ENCODE measurements at places on chromosomes 6 and 20.

GRCh38 chr6:5241252-5241651 is 19.5 kb downstream of the LYRM4 start:
- no peak for DNase-seq

- DNase-seq: no peak
Observed at GRCh38 chr20:54200487-54201267, 7.2 kb upstream of the PFDN4 start.

- DNase-seq: no peak
Observed at GRCh38 chr20:10770753-10771152, 97.0 kb upstream of the JAG1 start.

- DNase-seq: peak; percentile 52
Observed at GRCh38 chr6:157322792-157323254, 496 bp downstream of the TMEM242 start.

- DNase-seq: no peak
Observed at GRCh38 chr6:111423960-111424846, 58.8 kb downstream of the REV3L start.

DNA sequence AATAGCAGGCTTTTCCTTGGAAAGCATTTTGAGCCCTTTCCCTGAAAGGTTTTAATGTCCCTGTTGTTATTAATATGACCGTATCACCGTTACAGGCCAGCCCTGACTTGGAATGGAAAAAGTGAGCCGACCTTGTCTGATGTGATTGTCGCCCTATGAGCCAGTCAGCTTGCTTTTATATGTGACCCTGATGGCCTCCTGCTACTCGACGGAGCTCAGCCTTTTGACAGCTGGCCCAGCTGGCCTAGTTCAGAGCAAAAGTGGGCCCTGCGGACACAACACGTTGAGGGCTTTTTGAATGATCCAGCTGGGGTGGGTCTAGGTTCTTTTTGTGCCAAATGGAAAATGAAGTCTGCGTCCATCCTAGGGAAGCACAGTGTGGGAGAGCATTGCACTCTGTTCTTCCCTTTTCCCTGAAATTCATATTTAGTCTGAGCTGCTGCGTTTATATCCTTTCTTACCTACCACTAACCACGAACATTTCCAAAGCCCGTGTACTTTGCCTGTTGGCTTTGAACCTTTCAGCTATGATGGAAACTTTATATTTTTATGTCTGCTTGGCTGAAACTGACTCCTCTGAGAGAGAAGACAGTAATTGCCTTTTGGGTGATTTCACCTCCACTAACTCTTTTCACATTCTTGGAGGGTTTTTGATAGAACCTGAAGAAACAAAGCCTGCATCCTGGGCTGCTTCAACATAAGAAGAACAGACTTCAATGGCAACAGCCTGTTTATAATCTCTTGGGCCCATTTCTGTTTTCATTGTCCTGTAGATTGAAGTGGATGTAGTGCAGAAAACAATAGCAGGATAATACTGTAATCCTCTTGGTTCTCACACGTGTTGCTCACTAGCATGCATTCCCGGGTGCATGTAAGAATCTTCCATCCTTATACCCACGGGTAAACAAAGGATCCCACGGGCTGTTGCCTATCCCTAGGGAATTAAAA is 121.8 kb upstream of the HDGFL1 start:
- no peak for DNase-seq

DNA sequence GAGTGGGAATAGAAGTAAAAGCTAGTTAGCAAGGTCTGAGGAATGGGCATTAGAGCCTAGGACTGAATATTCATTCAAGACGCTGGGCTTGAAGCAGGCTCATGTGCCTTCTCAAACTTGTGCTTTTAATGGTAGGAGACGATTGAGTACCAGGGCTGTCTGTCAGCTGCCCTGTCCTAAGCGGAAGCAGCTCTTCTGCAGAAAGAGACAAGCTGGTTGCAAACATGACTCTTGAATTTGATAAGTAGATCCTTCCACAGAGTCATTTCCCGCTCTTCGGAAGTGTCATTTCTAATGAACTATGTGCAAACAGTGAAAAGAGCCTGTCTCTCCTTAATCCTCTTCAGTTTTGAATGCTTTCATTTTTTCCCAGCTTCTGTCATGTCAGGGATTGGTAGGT is 176.4 kb downstream of the TFAP2B start:
- no peak for DNase-seq

DNA sequence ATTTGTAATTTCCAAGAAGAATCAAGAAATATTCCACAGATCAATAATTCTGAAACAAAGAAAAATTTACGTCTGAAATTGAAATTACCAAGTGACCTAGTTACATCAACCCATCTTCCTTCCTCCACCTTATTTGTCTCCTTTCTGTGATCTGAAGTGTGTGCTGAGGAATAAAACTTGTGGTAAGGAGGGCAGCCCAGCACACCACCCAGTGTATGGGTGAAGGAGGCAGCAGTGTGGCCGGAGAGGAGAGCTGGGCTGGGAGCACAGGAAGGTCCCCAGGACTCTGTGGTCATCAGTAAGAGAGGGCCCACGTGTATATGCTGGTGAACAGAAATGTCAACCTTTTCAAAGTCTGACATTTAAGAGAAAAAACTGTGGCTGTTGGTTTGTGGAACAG is 11.3 kb upstream of the CCR6 start:
- DNase-seq: no peak

Measured in T-helper 17 cell (primary cell).